ENCODE measurements at places on chromosomes 3 and 15.

- DNase-seq = no peak
Observed at GRCh38 chr3:108164391-108164790, 57.8 kb downstream of the IFT57 start.

- no peak for DNase-seq
Observed at GRCh38 chr3:127184870-127185216, 8.1 kb upstream of the PRR23E start.

GRCh38 chr3:143731776-143732175 lies 116.5 kb downstream of the SLC9A9 start:
- no peak for DNase-seq

- no peak for DNase-seq
Observed at GRCh38 chr15:58491499-58492202, 59.9 kb downstream of the LIPC start.

DNA sequence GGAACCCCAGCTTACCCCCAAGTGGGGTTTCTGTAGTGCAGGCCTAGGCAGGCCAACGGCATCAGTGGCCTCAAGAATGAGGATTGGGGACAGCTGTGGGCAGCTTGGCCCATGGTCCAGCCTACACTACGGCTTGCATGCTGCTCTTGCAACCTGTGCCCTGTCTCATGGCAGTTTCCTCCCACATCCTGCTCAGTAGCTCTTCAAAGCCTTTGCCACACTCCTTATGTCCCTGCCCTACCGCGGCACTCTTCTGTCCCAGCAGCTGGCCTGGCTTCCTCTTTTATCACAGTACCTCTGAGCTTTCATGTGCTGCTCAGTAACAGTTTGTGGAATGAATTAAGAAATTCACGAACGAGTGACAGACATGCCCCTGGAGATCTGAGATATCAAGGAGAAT lies 431.0 kb downstream of the EPHB1 start:
- no peak for DNase-seq
